ENCODE measurements at places on chromosomes 2 and 18.

DNA sequence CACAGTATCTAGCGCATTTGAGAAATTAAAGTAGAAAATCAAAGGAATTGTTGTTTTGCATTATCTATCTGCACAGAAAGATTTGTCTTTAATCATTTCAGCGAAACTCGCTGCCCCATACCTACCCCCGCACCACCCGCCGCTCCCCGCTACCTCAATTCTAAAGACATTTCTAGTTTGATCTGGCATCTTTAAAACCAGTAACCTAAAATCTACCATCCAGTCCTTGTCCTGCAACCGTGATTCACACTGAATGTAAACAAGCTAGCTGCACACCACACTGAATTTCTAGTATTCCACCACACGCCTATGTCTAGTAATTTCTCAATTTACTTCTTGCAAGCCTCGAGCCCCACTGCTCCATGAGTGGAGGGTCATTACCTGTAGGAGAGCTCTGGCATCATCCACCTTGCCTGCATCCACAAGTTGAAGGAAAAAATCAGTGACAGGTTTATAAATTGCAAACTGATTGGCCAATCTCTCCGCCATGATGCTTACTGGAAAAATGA, 60.1 kb downstream of the ABCG8 start:
- DNase-seq = no peak

DNA sequence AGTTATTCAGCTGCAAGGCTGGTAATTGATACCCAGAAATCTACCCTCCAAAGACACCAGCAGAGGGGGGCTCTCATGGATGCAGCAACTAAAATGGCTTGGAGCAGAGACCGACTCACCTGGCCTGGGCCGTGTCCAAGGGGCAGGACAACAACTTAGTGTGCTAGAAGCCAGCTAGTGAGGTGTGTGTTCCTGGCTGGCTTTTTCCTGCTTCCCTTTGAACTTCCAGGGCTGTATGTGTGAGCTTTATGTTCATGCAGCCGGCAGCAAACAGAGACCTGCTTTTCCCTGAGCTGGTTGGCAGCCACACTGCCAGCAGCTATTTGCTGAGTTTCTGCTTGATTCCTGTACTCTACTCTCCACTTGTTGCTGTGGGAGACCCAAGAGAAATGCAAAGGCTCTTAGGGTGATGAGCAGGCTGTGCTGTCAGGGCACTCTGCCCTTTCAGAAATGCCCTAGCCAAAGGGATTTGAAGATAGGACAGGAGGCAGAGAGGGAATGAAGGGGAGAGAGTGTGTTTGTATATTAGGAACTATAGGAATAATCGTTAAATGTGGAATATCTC, 23.7 kb upstream of the GRP start:
- no peak for DNase-seq

- no peak for DNase-seq
Measured at GRCh38 chr18:71878226-71878625, 665.9 kb downstream of the CBLN2 start.

- DNase-seq = no peak
Measured at GRCh38 chr18:35236571-35237363, 4.1 kb upstream of the ZNF397 start.

DNA sequence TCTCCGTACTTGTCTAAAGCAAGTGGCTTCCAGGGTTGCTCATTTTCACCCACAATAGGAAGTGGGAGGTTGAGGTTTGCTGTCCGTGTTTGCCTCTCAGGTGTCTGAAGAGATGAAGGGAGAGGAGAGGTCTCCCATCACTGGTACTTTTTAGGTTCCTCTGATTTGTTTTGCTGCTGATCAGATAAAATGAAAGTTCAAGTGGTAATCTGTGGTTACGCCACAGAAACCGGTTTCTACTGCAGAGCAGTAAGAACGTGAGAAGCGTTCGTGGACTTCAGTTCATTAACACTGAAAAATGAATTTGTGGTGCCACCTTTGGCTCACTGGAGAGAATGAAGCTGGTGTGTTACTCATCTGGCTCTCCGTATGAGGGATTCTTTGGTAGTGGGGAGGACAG, 118.2 kb downstream of the GBX2 start:
- no peak for DNase-seq

DNA sequence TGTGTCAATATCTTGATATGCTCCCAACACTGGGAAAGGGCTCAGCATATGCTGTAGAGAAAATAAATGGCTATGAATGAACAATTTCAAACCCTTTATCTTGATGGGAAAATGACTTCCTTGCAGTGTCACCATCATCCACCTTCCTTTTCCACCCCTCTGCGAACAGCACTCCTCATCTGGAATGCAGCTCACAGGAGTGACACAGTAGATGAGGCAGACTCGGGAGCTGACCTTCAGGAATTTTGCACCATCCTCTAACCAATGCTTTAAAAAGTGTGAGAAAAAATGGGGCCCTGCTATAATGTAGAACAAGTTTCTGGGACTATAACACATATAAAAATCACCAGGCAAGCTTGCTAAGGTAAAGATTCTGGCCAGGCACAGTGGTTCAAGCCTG, 41.3 kb upstream of the YPEL5 start:
- no peak for DNase-seq

All from NCI-H2171 treated with DMSO at 0.1 percent for 48 hours (cell line).